ENCODE measurements at places on chromosomes 12 and 14.

DNA sequence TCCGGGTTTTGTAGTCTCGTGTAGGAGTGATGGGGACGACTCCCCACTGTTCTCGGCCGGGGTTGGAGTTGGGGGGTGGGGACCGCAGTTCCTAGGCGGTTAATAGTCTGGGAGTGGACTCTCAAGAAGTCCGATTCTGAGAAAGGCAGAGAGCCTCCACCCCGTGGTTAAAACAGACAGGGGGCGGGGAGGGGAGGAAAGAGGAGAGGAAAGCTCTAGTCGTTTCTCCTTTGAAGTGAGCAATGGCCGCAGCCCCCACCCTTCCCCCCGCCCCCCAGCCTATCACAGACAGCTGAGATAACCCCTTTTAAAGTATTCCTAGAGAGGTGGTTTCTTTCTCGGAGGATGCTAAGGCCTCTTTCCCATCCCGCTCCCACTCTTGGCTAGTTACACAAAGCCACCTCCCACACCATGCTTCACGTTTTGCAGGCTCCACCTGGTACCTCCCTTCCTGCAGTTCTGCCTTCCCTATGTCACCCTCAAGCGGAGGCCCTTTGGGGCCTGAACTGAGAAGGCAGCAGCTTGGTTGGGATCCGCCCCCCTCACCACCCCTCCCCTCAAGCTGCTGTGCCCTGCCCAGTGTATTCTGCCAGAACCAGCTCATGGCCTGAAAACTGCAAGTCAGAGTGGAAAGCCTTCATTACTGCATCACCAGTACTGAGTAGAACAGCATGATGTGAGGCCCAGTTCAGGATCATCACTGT is 853 bp downstream of the USP5 start:
- DNase-seq = peak; percentile 39

DNA sequence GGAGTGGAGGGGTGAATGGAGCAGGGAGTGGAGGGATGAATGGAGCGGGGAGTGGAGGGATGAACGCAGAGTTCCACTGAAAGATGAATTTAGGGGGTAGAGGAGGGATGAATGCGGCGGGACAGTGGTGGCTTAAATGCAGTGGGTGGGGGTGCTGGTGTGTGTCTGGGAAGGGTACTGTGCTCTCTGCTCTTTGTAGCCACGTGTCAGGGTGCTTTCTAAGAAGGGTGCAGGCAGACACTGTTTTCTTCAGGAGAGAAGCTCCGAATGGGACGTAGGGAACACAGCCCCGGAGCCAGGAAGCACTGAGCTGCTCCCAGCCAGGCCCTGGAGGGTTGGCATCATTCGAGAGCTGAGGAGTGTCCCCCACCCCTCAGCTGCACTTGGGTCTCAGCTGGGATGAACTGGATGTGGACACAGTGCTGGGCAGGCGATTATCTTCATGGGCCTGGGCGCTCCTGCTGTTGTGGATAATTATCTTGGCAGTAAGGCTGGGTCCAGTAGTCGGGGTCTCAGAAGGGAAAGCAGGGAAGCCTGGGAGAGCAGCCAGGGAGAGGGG is 9.5 kb upstream of the CEP170B start:
- no peak for DNase-seq

DNA sequence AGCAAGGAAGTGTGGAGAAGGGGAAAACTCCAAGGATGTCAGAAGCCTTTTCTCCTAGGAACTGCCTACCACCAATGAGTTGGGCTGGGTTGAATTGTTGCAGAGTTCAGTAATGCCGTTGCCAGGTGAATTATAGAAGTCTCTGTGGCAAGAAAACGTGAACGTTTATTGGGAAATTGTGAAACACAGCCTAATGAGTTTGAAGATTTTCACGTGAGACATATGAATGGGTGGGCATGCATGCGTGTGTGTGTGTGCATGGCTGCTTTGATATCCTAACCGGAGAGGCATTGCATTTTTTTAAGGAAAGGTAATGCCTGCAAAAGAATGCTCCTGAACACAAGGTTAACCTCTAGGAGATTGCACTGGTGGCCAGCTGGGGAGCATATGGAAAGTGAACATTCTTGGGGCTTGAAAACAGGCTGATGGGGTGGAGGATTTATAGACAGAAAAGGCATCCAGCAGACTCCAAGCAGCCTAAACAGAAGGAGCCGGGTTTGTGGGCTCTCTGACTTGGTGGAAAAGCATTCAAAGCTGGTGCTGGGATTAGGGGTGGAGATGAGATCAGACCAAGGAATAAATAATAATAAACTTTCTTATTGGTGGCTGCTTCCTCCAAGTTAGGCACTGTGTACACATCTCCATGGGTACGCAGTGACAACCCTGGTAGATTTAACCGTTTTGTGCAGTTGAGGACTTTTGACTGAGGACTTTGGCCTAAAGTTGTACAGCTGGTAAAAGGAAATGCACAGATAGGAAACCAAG is 67.8 kb downstream of the NTF3 start:
- no peak for DNase-seq

- DNase-seq = no peak
Observed at GRCh38 chr12:63294327-63294632, 143.3 kb upstream of the AVPR1A start.

GRCh38 chr12:57027011-57027804 is 10.9 kb upstream of the TAC3 start:
- DNase-seq = no peak

- no peak for DNase-seq
Observed at GRCh38 chr14:70002589-70003346, 123.6 kb downstream of the SMOC1 start.

- DNase-seq = no peak
Observed at GRCh38 chr12:85835426-85836196, 598 bp downstream of the RASSF9 start.

- no peak for DNase-seq
Observed at GRCh38 chr12:64457032-64457431, 5.1 kb downstream of the TBK1 start.
